ENCODE measurements at places on chromosomes 5 and 9.

GRCh38 chr5:154042766-154043165 lies 4.0 kb downstream of the MFAP3 start:
- no peak for DNase-seq

GRCh38 chr5:106086352-106086751 lies 1584.4 kb downstream of the EFNA5 start:
- DNase-seq: no peak

GRCh38 chr9:133845440-133845839 lies 107.3 kb upstream of the SARDH start:
- no peak for DNase-seq

DNA sequence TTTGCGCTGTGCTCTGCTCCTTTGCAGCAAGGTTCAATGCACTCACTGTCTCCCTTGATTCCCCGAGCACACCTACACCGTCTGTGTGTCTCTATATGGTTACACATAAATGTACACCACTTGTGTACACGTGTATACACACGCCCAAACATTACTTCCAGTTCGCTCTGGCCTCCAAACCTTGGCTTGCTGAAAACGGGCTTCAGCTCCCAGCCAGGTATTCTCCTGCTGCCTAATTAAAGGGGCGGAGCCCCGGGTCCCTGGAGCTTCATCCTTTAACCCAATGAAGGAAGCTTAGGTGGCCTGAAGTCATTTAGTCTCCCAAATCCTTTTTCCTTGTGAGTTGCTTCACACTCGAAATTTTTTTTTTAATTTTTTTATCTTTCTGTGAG lies 4.6 kb downstream of the ISL1 start:
- DNase-seq: no peak

- DNase-seq: no peak
Measured at GRCh38 chr9:130364619-130365322, 80.0 kb upstream of the ASS1 start.

DNA sequence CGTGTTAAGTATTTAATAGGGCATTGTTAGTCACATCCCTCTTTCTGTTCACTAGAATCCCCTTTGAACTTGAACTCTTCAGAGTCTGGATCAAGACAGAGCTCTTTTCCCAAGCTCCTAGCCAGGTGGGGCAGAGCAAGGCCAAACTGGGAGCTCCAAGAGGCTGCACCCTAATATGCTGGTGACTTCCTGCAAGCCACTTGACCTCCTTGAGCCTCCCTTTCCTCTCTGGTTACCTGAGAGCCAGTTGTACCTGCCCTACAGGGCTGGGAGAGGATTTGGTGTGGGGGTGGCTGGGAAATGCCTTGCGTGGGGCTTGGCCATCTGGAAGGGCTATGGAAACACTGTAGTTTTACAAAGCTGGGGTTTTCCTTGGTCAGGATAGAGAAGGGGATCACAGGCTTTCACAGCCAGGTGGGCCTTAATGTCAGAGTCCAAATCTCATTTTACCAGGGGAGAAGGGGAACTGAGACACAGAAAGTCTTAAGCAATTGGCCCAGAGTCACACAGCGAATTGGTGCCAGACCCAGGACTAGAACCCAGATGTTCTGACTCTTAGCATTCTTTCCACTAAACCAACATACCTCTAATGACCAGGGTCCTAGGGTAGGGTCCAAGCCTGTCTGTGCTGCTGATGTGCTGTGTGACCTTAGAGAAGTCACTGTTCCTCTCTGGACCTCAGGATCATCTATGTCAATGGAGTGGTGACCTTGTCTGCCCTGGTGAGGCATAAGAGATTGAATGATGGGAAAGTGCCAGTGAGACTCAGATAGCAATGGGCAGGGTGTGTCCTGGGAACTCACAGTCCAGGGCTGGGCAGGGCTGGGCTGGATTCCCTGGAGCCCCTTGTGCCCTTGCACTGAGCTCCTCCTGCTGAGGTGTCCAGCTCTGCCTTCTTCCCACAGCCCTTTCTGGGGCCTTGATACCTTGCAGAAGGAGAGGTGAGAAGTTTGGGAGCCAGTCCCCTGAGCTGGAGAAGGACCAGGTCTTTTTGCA lies 35.8 kb downstream of the GSN start:
- no peak for DNase-seq

- DNase-seq: no peak
Measured at GRCh38 chr9:36018891-36019720, 17.6 kb upstream of the RECK start.

GRCh38 chr5:142811866-142812557 lies 41.8 kb downstream of the ARHGAP26 start:
- no peak for DNase-seq

DNA sequence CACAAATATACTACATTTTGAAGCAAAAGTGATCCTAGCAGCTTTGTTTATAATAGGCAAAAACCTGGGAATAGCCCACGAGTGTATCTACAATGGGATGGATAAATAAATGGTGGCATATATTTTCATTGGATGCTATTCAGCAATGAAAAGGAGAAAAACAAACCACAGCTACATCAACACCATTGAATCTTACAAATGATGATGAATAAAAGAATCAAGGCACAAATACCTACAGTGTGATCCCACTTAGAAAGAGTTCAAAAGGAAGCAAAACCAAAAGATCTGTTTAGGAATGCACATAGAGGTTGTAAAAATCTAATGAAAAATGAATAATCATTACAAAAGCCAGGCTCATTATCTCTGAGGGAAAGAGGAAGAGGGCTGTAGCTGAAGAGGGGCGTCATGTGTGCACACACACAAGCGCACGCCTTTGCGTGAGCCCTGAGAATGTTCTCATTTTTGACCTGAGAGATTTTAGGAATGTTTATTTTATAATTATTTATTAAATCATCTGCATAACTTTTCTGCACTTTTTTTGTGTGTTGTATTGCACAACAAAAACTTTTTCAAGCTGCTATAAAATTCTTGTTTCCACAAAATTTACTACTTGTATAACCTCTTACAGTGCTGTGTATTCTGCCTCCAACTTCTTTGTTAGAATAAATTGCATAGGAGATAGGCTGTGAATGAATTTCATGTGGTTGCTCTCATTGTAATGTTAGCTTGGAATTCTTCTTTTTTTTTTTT lies 5.9 kb upstream of the RHOBTB3 start:
- no peak for DNase-seq

DNA sequence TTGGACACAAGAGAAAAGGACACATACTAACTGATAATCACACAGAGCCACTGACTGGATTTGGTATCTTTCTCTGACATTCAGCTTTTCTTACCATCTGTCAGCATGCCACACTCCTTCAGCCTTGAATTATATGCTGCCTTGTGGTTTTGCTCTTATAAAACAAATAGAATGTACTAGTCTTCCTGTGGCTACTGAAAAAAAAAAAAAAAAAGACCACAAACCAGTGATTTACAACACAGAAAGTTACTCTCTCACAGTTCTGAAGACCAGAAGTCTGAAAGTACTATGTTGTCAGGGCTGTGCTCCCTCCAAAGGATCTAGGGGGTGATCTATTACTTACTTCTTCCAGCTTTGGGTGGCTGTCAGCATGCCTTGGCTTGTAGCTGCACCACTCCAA lies 82.3 kb downstream of the THBS4 start:
- DNase-seq: no peak

DNA sequence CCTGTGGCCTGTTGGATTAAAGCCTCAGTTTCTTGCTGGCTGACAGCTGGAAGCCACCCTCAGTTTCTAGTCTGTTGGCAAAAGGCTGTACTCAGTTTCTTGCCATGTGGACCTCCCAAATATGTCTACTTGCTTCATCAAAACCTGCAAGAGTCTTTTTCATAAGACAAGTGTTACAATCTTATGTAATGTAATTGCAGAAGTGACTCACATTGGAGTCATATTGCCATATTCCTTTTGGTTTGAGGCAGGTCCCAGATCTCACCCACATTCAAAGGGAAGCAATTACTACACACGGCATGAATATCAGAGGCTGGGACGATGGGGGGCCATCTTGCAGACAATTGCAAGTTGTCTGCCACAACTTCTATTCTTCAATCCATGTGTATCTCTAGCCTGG lies 286.7 kb upstream of the IL12B start:
- no peak for DNase-seq

DNA sequence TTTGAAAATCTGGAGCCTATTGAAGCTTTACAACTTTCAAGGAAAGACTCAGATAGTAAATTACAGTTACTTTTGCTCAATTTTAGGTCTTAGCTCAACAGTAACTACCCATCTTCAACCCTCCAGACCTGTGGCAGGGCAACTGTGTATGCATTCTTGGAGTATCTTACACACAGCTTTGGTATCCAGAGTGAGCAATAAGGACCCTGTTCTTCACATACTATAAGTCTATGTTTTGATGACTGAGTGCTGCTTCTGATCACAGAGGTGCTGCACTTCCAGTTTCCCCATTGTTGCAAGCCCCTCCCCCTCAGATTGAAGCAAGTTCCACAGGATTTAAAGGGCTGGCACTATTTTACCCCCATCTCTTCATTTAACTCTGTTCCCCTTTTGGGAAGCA lies 737.4 kb upstream of the GRAMD2B start:
- no peak for DNase-seq

GRCh38 chr9:16455842-16456241 lies 414.6 kb downstream of the BNC2 start:
- no peak for DNase-seq

- DNase-seq: no peak
Measured at GRCh38 chr5:162721125-162721524, 653.6 kb downstream of the GABRG2 start.

- no peak for DNase-seq
Measured at GRCh38 chr5:88090506-88090905, 178.1 kb downstream of the TMEM161B start.

DNA sequence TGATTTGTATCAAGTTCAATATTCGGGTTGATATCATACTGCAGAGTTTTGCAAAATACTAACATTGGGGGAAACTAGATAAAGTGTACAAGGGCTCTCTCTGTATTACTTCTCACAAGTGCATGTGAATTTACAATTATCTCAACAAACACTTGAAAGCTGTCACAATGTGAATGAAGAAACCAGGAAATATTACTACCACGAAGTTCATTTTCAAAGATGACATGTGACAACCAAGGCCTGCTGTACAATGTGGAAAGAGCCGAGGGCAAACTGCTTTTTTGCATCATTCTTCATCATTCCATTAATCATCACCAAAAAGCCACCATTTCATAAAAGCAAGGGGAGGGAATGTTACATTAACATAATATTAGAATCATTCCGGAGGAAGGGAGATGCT lies 310.0 kb downstream of the GLIS3 start:
- DNase-seq: no peak

DNA sequence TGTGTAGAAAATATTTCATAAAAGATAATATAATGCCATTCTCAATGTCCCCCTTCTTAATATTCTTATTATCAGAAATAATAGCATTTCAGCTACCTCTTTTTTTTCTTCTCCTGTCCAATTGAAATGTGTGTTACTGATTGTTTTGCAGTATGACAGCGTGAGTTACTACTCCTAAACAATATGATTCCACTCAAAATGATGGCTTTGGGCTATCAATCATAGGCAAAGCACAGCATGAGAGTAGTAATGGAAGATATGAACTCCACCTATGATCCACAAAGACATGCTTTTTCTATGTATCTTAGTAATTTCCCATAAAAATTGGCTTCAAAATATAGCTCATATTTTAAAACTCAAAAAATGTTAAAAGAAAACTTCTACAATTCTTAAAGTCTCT lies 867.3 kb upstream of the NUDT12 start:
- DNase-seq: no peak

GRCh38 chr9:38694676-38695075 lies 25.3 kb downstream of the FAM240B start:
- DNase-seq: no peak

DNA sequence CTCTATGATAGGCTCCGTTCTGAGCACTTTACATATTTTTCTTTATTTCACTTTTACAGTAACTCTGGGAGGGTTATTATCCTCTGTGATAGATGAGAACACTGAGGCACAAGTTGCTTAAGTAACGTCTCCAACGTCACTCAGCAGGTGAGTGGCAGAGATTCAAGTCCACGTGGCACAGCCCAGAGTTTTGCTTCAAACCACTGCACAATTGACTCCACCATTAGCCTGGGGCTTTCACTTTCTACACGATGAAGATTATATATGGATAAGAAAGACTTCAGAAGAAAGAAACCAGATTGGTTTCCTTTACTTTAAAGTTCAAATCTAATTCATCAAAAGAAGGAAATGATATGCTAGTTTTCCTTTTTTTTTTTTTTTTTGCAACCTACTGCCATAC lies 245.9 kb downstream of the SYK start:
- DNase-seq: no peak

DNA sequence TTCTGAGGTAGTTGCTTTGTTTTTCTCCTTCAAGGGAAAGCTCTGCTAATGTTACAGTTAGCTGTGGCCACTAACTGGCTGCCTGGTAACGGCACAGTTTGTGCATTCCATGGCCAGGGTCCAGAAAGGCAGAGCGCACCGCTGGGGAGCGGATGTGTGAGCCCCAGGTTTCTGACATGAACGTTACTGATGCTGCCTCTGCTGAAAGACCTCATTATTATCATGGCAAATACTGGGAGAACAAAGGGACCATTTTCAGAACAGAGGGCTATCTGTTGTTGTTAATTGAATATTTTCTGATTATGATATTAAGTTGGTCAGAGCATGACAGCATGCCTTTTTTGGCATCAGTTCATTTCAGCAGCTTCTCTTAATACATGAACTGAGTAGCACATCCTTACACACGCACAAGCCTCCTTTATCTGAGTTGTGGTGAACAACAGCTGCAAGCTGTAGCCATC lies 134.1 kb downstream of the NUDT12 start:
- no peak for DNase-seq
